ENCODE measurements at places on chromosomes 3 and 15.

- DNase-seq: no peak
Measured at GRCh38 chr15:81939604-81940440, 106.0 kb downstream of the MEX3B start.

DNA sequence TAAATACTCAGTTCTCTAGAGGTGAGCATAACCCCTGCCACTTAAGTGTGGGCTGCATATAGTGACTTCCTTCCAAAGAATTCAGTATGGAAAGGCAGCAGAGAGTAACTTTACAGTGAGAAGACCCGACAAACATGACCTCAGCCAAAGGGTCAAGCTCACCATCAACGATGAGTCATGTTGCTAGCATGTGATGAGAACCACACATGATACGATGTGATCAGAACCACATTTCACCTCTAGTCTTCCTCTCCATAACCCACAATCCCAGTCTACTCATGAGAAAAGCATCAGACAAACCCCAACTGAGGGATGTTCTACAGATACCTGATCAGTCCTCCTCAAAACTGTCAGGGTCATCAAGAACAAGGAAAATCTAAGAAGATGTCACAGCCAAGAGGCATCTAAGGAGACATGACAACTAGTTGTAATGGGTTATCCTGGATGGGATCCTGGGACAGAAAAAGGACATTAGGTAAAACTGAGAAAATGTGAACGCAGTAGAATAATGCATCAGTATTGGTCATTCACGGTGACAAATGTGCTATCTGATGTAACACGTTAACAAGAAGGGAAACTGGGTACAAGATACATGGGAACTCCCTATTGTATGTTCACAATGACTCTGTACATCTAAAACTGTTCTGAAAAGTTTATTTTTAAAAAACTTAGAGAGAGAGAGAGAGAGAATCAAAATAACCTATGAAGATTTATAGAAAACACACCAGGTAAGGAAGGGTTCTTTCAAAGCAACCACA lies 28.3 kb downstream of the SEC61A1 start:
- DNase-seq: no peak

GRCh38 chr3:65561617-65562016 lies 477.1 kb downstream of the MAGI1 start:
- DNase-seq: no peak

- no peak for DNase-seq
Measured at GRCh38 chr3:63613561-63613960, 38.9 kb upstream of the SNTN start.

DNA sequence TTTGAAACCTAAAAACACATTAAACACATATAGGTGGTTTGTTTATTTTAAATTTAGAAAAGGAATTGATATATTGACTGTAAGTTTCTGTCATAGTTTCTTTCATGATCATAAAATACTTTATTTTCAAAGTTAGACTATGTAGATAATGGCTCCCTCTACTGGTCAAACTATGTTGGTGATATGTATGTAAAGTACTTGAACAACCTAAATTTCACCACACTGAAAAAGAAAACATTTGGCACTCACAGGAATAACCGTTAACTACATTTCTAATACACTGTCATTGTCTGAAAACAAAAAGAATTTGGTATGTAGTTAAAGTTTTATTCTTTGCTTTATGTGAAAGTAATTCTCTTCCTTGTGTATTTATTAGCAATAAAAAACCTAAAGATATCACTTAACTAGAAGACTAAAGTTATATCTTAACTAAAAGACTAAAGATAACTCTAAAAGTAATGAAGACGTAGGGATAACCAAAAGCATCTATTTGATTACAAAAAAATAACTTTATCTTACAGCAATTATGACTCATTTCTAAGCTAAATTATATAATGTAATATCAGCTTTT lies 427.5 kb downstream of the VGLL3 start:
- no peak for DNase-seq

DNA sequence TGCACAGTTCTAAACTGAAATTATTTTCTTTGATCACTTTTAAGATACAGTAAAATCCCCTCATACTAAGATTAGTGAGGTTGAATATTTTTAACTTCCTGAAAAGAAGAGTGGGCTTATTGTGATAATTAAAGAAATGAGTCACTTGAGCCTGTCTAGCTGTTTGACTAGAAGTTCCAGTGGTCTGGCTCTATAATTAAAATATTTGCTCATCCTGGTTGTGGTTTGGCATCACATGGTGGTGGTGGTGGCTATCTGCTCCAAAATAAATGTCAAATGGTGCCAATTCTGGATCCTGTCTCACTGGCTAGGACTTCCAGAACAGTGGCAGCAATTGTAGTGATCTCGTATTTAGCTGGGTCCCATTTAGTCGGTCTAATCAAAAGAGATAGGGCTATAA lies 8.6 kb upstream of the TEX9 start:
- DNase-seq: no peak

GRCh38 chr3:147418808-147419701 lies 9.9 kb downstream of the ZIC1 start:
- DNase-seq: no peak

DNA sequence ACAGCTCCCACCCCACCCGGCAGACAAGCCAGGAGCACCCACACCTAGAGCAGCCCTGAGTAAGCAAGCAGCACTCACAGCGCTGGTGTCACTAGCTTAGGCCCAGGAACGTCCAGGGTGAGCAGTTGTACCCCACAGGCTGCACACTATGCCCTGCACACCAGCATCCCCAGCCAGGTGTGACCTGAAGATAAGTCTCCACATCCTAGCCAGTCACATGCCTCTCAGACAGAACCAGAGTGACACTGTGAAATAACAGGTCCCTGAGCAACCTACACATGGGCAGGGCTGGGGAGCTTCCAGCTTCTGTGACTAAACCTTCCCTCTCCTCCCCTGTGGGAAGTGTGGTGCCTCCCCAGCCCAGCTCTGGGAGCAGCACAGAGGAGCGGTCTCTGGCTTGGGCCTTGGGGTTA lies 253.6 kb downstream of the UACA start:
- no peak for DNase-seq

GRCh38 chr3:72052841-72053409 lies 268.0 kb upstream of the PROK2 start:
- DNase-seq: no peak

DNA sequence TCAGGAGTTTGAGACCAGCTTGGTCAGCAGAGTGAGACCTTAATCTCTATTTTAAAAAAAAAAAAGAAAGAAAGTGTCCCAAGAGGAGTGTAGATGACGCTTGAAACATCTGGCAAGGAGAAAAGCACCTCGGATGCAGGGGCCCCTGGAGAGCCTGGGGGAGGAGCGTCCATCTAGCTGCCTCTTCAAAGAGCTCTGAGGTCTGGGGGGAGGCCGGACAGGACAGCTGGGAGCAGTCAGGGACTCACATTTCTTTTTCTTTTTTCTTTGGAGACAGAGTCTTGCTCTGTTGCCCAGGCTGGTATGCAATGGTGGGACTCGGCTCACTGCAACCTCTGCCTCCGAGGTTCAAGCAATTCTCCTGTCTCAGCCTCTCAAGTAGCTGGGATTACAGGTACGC lies 3.3 kb upstream of the IDH2 start:
- DNase-seq: no peak

- peak; percentile 71 for DNase-seq
Measured at GRCh38 chr15:76904461-76905012, 603 bp downstream of the SCAPER start.

DNA sequence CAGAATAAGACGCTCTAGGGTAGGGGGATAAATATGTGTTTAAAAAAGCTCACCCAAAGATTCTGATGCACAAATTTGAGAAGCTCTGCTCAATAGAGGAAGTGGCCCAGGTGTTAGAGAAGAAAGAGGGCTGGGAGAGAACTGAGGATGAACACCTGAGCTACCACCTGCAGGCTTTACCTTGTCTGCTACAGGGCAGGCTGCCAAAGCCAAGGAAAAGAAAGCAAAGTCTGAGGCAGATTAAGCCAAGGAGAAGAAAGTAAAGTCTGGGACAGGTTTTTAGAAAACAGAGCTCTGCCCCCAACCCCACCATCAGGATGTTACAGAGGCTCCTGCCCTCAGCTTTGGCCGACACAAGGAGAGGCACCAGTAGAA lies 92.9 kb downstream of the THRB start:
- no peak for DNase-seq

- DNase-seq: no peak
Measured at GRCh38 chr3:155963570-155963969, 93.1 kb downstream of the GMPS start.

DNA sequence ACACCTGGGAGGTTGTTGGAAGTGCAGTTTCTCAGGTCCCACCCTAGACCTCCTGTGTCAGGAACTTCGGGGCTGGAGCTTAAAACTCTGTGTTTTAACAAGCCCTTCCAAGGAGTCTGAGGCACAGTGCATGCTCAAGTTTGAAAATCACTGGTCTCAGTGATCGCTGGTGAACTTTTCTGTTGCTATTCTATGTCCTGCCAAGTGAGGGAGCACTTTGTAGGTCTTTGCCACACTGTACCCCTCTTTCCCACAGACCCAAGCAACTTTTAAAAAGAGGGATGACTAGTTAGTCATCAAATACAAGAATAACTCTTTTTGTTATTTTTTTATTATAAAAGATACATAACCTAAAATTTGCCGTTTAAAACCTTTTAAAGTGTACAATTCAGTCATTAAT lies 133.7 kb downstream of the AGBL1 start:
- DNase-seq: no peak

Measured in activated CD8-positive, alpha-beta memory T cell treated with anti-CD3 and anti-CD28 coated beads for 24 hours (primary cell).